Activated T-cell treated with anti-CD3 and anti-CD28 coated beads for 48 hours (primary cell): ENCODE measurements at places on chromosomes 5 and 9.

DNA sequence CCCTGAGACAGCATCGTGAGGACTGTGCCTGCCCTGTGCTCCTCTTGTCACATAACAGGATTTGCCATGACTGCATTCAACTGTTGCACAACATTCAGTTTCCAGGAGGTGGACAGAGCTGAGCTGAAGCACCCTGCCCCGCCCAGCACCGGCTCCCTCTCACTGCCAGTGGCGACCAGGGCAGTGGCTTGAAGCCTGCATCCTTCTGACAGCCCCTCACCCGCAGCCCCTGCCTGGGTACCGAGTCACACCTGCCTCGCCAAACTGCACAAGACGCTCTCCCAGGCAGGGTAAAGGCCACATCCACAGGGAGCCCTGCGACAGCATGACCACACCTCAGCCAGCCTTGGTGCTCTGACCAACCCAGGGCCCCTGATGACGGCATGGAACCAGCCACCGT lies 59.9 kb upstream of the ZNF354A start:
- no peak for DNase-seq

GRCh38 chr5:52783226-52783959 lies 4.3 kb upstream of the ITGA1 start:
- DNase-seq, result no peak

GRCh38 chr5:8842971-8843551 lies 702.8 kb downstream of the SEMA5A start:
- DNase-seq, result no peak

GRCh38 chr9:33742519-33742918 lies 52.8 kb upstream of the PRSS3 start:
- DNase-seq, result no peak

DNA sequence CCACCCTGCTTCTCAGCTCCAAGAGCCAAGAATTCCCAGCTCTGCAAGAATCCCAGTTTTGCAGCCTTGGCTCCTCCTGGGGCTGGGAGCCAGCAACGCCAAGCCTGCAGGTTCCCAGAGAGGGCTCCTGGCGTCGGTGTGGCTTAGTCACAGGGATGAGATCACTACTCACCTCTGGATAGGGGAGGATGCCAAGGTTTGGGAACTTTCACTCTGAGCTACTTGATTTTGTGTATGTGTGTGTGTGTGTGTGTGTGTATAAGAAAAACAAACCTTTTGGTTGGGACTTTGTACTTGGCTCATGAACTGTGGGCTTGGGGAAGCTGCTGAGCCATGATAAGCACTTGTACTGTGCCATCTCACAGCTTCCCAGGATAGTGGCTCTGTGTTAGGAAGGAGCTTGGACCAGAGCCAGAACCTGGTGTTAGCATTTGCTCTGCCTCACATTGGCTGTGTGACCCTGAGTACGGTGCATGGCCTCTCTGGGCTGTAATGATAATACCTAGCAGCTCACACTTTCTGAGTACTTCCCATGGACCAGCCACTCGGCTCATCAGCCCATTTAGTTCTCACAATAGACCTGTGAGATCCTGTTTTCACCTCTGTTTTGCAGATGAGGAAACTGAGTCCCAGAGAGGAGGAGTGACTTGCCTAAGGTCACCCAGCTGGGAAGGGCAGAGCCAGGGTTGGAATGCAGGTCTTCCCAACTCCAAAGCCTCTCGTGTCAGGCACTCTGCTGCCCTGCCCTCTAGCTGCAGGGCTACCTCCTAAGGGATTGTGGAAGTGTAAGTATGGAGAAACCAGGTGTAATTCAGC lies 41.4 kb upstream of the DAB2IP start:
- DNase-seq, result no peak

DNA sequence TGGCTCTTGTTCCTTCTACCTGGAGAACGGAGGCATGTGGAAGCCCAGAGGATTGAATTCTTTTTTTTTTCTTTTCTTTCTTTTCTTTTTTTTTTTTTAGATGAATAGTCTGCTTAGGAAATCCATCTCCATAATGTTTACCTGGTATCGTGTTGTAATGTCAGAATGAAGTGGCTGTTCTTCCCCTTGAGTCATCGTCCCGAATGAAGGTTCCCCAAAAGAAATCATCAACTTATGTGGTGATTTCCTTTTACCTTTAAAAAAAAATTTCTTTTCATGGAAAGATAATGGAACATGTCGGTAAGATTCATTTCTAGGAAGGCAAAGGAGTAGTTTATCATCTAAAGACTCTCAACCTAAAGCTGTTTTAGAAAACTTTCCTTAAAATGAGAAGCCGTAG lies 59.7 kb downstream of the DOCK8 start:
- DNase-seq, result no peak
